ENCODE measurements at places on chromosomes 1 and 21. TPM values are rescaled to one million over a fixed set of nuclear protein-coding genes. Genes with fewer than 3 reads are reported as not detected.

GPR3 gene
- 1.7 TPM for total RNA-seq

INAVA gene
- total RNA-seq: 43.1 TPM

TMEM54 gene
- total RNA-seq: 46.5 TPM

FMO4 gene
- 0.75 TPM for total RNA-seq

SPATA45 gene
- not detected for total RNA-seq

TTC39A gene
- 1.2 TPM for total RNA-seq

HIVEP3 gene
- 2.0 TPM for total RNA-seq

RNU1-1 gene
- total RNA-seq: not detected

ESRRG gene
- total RNA-seq: not detected

ACKR1 gene
- not detected for total RNA-seq

RNF115 gene
- 12.5 TPM for total RNA-seq

KCNJ9 gene
- total RNA-seq: not detected

DMBX1 gene
- total RNA-seq: 0.99 TPM

GNAI3 gene
- total RNA-seq: 4.9 TPM

FNDC10 gene
- total RNA-seq: 8.7 TPM

TTC34 gene
- total RNA-seq: 0.02 TPM

SLC45A1 gene
- 8.6 TPM for total RNA-seq

TRNP1 gene
- 171 TPM for total RNA-seq

ASCL5 gene
- 0.27 TPM for total RNA-seq

OR2T2 gene
- total RNA-seq: not detected

MRAP gene
- total RNA-seq: not detected

CHODL gene
- not detected for total RNA-seq

CDC20 gene
- 204 TPM for total RNA-seq

RAB42 gene
- total RNA-seq: 2.2 TPM

TMEM183A gene
- 49.8 TPM for total RNA-seq

ZNF124 gene
- 5.0 TPM for total RNA-seq

MYBPH gene
- total RNA-seq: not detected

TPTE gene
- total RNA-seq: not detected

FCRL2 gene
- not detected for total RNA-seq

CELA2A gene
- total RNA-seq: not detected

AKR7A3 gene
- total RNA-seq: 0.24 TPM

RGS8 gene
- not detected for total RNA-seq

ADAM30 gene
- total RNA-seq: not detected

COL6A1 gene
- total RNA-seq: 12.9 TPM

LAD1 gene
- total RNA-seq: 1.1 TPM

Measured in A549 treated with ZK216348 at 1 μM for 4 hours (cell line).